NCI-H2107 (cell line): ENCODE measurements at places on chromosomes 5 and 9.

DNA sequence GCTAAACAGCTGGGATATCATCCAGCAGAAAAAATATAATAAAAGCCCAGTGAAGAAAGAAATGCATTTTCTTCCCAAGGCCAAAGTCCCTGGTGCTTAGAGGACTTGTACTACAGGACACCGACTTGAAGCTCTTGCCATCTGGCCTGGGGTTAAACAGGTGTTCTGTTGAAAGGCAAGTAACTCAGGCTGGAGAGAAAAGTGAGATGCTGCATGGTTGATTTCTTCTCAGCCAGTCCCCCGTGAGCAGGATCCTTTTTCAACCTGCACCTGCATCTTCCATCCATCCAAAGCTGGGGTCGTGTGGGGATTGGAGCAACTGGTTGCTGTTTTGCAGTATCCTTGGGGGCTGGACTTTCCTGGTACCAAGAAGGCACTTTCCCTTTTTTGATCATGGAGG lies 146.1 kb upstream of the RPS23 start:
- DNase-seq, result no peak

DNA sequence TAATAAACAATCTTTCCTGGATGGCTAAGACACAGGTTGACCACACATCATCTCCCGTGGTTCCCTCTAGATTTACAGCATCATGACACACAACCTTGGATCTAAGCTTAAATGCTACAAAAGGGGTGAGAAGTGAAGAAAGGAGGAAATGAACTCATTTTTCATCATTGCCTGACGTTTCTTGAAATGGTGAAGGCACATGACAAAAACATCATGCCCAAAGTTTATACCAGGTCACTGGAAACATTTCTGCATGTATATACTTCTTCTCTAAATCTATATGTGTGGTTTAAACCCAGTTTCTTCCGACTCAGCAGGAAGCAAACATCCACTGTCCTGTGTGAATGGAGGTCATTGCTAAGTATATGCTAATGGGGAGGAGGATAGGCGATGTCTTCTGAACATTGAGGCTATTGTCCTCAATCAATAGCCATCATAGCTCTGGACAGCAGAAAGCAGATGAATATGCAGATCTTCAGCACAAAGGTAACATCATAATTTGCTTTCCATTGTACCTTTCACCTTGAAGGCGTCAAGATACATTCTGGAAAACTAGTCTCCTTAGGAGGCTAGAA lies 137.4 kb downstream of the MED27 start:
- no peak for DNase-seq

GRCh38 chr5:159005062-159005461 lies 94.7 kb downstream of the EBF1 start:
- no peak for DNase-seq

GRCh38 chr5:153767221-153768188 lies 271.2 kb downstream of the FAM114A2 start:
- no peak for DNase-seq

DNA sequence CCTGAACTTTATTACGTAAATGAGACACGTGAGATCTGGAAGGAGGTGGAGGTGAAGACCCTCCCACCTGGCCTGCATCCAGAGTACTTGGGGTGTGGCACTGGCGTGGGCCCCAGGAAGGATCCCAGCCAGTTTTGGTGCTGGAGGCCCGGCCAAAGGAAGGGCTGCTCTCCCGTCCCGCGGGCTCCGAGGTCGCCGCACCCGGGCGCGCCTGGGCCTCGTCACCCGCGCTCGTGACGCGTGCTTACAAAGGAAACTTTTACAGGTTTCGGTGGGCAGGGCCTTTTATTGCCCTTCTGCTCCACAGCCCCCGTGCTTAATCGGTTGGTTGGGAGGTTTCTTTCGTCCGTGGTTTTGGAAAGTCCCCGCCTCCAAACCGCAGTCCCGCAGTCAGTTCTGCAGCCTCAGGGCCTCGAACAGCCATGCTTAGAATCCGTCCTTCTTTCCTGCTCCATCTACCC lies 29.2 kb downstream of the CDKN2A start:
- no peak for DNase-seq

- no peak for DNase-seq
Observed at GRCh38 chr5:76667495-76667894, 44.3 kb upstream of the F2RL2 start.

DNA sequence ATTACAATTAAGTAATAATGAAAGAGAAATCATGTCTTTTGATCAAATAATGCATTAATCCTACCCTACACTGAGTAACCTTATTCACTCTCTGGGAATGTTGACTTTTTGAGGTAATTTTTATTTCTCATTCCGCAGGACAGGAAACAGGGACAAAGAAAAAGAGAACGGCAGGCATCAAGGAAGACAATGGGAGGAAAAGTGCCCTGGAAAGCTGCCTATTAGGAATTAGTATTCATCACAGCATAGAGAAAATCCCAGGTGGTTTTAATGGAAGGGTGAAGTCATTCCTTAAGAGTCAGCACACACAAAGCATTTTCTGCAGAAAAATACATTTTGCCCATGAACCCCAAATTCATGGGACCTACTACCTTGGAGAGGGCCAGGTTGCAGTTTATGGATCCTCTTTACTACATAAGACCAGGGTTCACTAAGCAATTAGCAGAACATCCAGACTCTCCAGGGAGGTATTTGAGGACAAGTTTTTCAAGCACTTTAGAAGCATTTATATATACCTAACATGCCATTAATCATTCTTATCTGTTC lies 9.4 kb downstream of the FSTL4 start:
- DNase-seq, result no peak

GRCh38 chr9:691825-692400 lies 149.6 kb upstream of the DMRT1 start:
- DNase-seq, result no peak

- DNase-seq, result peak; percentile 64
Observed at GRCh38 chr9:133892193-133892920, 99.8 kb downstream of the VAV2 start.

- no peak for DNase-seq
Observed at GRCh38 chr9:80842389-80842788, 847.0 kb downstream of the TLE1 start.

DNA sequence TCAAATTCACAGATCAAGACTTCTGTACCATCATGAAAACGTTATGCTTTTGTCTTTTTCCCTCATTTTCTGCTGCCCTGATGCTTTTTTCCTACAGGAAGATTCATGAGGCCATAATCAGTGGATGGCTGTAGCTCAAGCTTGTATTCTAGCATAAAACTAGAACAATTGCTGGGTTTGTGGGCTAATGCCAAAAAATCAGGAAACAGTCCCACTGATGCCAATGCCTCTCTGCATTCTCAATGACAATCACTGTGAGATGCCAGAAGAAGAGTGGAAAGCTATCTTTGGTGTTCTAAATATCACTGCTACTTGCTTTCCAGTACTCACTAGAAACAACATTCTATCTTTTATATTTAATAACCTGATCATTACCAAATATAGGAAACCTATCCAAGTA lies 33.3 kb upstream of the FAM170A start:
- no peak for DNase-seq

DNA sequence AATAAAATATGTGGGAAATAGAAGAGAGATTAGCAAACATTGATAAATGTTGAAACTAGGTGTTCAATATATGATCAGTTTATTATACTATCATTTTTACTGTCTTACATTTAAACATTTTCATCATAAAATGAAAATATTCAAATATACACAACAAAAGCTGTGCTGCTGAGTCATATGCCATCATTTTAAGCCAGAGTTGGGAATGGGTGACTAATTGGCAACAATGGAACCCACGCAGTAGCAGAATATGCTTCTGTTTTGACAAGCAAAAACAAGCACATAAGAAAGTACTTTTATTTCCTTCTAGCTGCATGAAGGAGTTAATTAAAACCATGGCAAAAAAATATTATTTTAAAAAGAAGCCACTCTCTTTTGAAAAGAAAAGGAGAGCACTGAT lies 340.0 kb upstream of the EDIL3 start:
- DNase-seq, result no peak

DNA sequence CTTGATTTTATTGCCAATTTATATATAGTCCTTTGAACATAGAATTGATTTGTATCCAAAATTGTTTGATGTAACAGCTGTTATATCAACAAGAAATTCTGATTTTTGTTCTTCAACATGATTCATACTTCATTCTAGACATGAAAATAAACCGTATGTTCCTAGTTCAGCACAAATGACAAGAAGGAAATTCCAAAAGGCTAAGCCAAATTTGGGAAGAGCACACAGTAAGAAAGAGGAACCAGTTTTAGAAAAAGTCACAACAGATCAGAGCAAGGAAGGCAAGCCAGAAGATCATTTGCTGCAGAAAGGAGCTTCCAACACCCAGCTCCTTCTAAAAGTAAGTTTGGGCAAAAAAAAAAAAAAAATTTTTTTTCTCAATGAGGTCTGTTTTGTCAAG lies 65.0 kb upstream of the MCCC2 start:
- no peak for DNase-seq

- DNase-seq, result no peak
Observed at GRCh38 chr9:93586290-93587057, 10.1 kb downstream of the PHF2 start.

GRCh38 chr5:10775646-10776045 lies 14.6 kb upstream of the DAP start:
- DNase-seq, result no peak

DNA sequence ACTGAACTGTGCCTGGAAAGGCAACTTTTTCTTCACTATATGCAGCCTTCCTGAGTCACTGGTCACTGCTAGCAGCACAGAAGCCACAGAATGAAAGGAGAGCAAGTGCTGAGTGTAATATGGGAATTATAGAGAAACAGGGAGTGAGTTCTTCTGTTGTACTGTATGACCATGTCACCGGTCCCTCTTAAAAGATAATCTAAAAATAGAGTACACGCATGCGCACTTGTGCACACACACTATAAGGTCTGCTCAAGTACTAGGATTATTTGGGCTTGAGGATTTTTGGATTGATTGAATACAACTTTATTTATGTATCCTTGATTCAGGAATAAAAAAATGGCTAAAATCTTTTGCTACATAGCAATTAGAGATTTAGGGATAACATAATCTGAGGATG lies 571.9 kb downstream of the PDE4D start:
- no peak for DNase-seq

DNA sequence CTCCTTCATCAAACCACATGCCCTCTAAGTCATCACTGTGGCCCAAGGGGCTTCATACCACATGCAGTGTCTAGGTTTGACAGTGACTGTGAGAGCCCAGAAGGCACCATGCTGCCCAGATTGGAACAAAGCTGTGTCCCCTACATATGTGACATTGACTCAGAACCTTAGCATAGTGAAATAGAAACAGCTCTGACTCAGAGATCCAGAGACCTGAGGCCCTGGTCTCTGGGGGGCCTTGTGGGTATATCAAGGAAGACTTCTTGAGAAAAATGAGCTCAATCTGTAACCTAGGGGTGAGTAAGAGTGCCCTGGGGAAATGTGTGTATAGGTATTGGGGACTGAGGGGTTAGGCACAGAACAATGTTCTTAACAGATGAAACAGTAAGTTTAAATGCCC lies 7.1 kb upstream of the ENTREP1 start:
- no peak for DNase-seq

DNA sequence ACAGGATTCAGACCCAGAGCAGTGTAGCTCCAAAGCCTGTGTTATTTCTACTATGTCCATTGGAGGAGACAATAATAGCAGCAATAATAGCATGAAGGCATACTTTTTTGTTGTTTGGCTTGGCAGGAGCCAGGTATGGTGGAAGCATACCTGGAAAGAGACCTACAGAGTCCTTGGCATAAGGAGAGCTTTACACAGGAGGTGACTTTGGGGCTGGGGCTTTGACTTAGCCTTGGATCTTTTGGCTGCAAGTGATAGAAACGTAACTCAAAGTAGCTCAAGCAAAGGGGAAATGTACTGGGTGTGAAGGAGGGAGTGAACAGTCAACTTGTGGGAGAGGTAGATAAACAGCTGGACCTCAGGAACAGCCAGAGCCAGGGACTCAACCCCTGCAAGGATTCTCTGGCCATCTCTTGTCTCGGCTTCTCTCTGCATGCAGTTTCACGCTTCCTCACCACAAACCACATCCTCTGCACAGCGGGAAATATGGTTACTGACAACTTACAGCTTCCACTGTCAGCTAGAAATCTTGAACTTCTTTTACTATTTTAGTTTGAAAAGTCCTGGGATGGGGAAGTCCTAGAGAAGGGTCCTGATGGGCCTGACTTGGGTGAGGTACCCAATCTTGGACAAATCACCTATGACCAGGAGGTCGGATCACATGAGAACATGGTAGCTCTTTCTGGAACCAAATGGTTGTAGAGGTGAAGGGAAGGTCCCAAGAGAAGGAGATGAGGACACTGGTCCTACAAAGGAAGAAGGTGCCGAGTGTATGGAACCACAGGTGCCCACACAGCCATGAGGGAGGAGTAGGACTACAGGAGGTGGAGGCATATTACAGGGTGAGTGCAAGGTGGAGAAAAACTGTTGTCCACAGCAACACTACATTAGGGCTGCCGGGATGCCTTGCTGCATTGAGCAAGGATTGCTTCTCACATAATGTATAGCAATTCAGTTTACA lies 47.0 kb upstream of the TGFBR1 start:
- no peak for DNase-seq

DNA sequence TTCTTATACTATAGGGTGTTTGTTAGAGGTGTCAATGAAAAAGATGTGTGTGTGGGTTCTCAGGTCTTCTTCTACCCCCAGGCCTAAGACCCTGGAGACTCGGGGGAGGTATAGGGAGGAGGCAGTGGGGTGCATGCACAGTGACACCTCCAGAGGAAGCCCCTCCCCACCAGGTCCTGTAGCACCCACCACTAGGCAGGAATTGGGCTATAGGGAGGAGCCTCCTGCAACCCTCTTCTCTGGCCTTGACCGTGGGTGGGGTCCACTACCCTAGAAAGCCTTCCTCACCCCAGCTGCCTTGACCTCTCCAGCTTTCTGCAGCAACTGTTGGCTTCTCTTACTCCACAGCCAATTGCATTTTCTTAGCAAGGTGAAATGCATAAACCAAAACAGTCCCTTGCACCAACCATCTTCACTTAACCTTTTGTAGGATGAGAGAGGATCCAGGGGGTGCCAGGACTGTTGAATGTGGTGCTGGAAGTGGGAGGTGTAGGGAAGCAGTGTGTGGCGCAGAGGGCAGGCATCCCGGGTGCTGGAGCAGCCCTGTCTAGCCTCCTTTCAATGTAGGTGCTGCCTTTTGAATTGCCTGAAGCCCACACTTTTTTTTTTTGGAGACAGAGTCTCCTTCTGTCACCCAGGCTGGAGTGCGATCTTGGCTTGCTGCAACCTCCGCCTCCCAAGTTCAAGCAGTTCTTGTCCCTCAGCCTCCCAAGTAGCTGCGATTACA lies 128.5 kb downstream of the RGS3 start:
- no peak for DNase-seq

GRCh38 chr9:6579613-6580012 lies 65.9 kb downstream of the GLDC start:
- no peak for DNase-seq

DNA sequence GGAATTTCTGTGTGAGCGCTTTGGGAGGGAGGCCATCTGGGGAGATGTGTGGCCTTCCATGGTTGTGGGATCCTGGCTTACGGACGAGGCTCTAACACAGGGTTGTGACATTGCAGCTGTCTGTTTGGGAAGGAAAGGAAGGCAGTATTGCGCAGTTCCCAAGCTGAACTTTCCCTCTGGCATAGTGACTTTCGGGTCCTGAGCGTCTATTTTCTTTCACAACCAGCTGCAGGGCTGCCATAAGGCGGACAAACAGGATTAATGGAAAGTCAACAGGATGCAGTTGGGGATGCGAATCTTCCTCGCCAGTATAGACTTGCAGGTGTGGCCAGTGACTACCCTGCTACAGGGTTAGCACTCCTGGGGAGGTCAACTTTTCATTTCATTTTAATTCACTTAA lies 25.9 kb downstream of the CCT5 start:
- no peak for DNase-seq
